A673 (cell line): ENCODE measurements at places on chromosomes 12 and 14. TPM values are rescaled to one million over a fixed set of nuclear protein-coding genes. Genes with fewer than 3 reads are reported as not detected.

GRCh38 chr12:92255741-92256140 lies 110.1 kb upstream of the BTG1 start:
- no peak for DNase-seq

GRCh38 chr14:58633831-58634230 lies 3.9 kb upstream of the DACT1 start:
- no peak for DNase-seq

GRCh38 chr12:127172861-127173260 lies 1094.1 kb upstream of the TMEM132C start:
- no peak for DNase-seq

The TRIM9 gene
- 6.8 and 9.8 TPM in 2 replicates for total RNA-seq

The ACVRL1 gene
- 0.17 and 0.28 TPM in 2 replicates for total RNA-seq

The DDX47 gene
- total RNA-seq, result 86.8 and 90.4 TPM in 2 replicates
